ENCODE measurements at places on chromosomes 6 and 20.

DNA sequence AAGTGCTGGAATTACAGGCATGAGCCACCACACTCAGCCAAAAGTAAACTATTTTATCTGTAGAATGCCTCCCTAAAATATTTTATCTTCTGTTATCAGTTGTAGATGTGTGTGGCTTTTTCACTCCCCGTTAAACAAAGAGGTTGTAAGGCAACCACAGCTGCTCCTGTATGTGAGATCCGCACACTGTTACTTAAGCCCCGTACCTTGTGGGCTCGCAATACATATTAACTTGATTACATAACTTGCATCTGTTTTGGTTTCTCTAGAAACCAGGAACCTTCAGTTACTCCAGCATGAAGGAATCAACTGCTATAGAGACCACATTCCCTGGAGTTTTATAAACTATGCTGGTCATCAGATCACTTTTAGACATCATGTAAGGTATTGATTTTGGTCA lies 420.1 kb upstream of the SLC35B3 start:
- no peak for DNase-seq

- DNase-seq = no peak
Observed at GRCh38 chr6:14108571-14109410, 8.8 kb upstream of the CD83 start.

DNA sequence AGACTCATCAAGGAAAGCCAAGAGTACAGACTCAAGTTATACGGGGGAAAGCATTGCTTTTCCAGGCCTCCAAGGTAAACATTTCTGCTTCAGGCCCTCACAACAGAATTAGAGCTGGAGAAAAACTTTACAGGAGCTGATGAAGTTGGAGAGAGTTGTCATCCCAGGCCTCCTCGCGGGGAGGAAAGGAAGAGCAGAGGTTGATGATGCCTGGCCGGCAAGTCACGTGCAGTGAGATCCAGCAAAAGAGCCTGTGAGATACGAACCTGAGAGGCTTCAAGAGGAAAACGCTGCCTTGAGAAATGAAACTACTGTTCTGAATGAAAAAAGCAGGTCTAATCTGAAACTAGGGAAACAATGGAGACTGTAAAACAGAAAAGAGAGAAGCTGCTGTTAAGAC lies 122.9 kb downstream of the FAM120B start:
- no peak for DNase-seq

- no peak for DNase-seq
Observed at GRCh38 chr6:74579047-74579446, 626.8 kb downstream of the COL12A1 start.

DNA sequence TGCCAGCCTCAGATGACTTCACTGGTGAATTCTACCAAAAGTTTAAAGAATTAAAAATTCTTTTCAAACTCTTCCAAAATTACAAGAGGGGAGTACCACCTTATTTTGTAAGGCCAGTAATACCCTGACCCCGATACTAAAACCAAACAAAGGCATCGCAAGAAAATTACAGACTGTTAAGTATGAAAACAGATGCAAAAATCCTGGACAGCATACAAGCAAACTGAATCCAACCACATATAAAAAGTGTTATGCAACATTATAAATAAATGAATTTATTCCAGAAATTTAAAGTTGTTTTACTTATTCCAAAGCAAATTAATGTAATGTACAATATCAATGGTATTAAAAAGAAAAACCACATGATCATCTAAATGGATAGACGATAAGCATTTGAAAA lies 873.6 kb upstream of the GJE1 start:
- DNase-seq = no peak

DNA sequence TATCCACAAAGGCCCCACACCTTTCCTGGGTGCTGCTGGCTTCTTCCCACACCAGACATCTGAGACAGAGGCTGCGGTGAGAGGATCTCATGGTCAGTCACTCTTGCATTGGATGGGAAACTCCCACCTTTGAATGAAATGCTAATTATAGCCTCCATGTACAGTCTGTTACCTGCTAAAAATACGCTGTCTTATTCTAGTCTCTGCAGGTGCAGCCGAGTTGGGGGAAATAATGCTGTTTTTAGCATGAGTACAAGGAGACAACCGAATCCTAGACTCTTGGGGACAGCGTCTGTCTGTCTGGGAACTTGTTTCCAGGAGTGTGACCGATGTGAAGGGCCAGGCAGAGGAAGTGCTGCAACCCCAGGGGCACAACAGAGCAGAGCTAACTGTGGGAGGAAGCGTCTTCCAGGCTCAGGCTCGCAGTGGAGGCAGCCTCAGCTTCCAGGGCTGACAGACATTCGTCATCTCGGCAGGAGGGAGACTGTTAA lies 286.2 kb downstream of the PREX1 start:
- DNase-seq = no peak

DNA sequence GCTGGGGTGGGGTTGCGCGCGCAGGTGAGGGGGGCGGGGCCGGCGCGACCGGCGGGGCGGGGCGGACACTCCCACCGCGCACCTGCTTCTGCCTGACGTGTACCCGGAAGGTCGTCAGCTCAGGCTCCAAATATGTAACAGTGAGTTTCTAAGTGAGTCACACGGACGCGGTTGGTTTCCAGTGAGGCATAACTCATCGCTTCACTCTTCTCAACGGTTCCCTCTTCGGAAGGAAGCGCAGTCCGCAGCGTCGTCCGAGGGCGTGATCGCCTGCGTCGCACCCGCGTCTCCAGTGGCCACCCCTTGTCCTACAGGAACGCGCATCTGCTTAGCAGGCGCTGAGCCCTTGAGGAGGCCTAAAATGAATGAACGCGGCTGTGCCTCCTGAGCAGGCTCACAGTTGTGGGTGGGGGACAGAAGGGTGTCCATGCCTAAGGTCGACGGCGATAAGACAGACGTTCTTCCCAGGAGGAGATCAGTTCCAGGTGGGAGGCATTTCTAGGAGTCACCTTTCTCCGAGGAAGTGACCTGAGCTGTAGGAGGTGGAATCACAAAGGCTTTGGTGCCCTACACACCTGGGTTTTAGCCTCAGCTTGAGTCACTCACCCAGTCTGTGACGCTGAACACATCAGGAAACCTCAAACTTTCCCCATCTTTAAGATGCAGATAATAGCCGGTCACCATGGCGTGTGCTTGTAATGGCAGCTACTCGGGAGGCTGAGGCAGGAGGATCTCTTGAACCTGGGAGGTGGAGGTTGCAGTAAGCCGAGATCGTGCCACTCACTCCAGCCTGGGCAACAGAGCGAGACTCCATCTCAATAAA lies 50.9 kb upstream of the EZR start:
- DNase-seq = peak; percentile 55

DNA sequence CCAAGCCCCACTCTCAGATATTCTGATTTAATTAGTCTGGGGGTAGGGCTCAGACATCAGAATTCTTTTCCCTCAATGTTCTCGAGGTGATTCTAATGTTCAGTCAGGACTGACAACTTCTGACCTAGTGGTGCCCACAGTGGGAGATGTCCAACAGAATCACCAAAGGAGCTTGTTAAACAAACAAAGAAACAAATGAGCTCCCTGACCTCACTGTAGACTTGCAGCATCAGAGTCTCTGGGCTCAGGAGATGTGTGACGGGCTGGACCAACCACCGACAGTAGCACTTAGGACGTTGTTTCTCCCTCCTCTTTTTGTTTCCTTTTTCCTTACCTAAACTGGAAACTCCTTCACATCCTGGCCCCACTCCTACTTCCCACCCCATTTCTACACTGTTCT lies 49.3 kb downstream of the CLIC5 start:
- no peak for DNase-seq

GRCh38 chr6:35294308-35294945 lies 3.2 kb upstream of the DEF6 start:
- peak; percentile 51 for DNase-seq

DNA sequence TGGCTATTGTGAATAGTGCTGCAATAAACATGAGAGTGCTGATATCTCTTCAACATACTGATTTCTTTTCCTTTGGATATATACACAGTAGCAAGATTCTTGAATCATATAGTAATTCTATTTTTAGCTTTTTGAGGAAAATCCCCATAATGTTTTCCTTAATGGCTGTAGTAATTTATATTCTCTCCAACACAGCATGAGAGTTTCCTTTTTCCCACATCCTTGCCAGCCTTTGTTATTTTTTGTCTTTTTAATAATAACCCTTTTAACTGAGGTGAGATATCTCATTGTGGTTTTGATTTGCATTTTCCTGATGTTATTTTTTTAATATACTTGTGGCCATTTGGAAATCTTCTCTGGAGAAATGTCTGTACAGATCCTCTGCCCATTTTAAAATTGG lies 132.6 kb downstream of the PRL start:
- no peak for DNase-seq

- DNase-seq = no peak
Observed at GRCh38 chr6:23940466-23940865, 185.5 kb upstream of the NRSN1 start.

GRCh38 chr6:41442352-41442672 lies 103.9 kb upstream of the FOXP4 start:
- no peak for DNase-seq

DNA sequence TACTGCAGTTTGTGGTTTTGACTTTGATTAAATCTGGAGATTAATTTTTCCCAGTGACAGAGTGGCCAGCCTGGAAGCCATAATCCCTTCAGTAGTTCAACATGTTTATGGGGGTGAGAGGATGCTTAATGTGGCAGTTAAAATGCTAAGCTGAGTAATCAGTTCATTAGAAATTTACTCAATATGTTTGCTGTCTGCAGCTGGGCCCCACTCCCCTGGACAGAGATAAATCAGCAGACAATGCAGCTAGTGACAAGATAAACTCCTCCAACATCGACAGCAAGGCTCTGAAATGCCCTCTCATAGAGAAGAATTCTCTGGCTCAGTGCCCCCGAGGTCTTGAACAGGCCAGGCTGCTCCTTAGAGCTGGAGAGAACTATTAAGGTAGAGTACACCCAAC lies 101.9 kb downstream of the LRFN2 start:
- DNase-seq = no peak
